ENCODE measurements at places on chromosomes 5 and 9. TPM values are rescaled to one million over a fixed set of nuclear protein-coding genes. Genes with fewer than 3 reads are reported as not detected.

PCDHA13 gene
- not detected for total RNA-seq

FGF1 gene
- total RNA-seq, result not detected

GHR gene
- total RNA-seq, result not detected

NR5A1 gene
- total RNA-seq, result not detected

PCDHGB1 gene
- total RNA-seq, result 0.17 TPM

WDR31 gene
- total RNA-seq, result 0.83 TPM

GLRX gene
- 408 TPM for total RNA-seq

NFIB gene
- total RNA-seq, result not detected

PJA2 gene
- 45.4 TPM for total RNA-seq

DNA sequence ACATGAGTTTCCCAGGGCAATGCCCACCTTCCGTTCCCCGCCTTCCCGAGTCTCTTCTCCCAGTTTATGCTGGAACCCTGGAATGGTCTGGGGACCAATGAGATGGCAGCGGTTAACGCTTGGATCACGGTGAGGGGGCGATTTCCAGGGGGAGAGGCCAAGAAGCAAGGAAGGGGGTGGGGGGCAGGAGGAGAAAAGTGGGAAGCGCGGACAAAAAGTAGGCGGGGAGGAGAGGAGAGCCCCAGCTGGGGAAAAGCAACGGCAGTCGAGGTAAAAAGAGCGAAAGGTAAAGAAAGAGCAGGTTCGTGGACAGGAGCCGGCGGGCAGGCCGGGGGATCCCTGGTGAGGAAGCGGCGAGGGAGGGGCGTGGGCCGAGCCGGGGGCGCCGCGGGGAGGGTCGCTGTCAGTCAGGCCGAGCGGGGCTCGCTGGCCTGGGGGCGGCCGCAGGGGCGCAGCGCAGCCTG is 508 bp upstream of the SNCAIP start:
- DNase-seq, result no peak

- no peak for DNase-seq
Measured at GRCh38 chr5:165722401-165722800, 2217.0 kb downstream of the MAT2B start.

GRCh38 chr5:19258686-19259085 is 729.3 kb downstream of the CDH18 start:
- DNase-seq, result no peak

- DNase-seq, result no peak
Measured at GRCh38 chr9:4741365-4742089, 525 bp upstream of the AK3 start.

GRCh38 chr9:114958021-114958843 is 27.8 kb upstream of the TNFSF8 start:
- DNase-seq, result peak; percentile 65

DNA sequence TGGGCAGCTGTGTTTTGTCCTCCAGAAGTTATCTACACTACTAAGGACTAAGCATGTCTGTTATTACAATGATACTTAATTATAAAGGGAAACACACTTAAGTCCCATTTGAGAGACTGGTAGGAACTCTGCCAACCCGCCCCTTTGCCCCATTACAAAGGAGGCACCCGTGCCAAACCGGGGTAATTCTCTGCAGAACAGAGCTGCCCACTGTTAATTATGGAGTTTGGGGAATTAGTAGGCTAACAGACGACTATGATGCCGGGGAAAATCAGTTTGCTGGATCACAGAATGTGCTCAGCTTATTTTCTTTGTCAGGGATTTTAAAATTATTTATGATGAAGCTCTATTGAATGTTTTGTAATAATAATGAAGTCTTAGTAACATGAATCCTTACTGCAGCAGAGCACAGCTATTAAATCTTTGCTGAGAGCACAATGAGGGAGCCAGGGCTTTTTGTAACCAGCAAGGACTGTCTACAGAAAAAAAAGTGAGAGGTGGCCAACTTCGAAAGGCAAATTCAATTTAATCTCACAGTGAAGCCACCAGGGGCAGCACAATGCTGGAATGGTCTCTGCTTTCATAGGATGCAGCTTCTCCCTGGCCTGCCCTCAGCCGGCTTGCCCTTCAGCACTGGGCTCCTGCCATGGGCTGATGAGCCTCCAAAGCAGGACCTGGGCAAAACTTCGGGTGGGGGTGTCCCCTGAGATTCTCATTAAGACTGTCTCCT is 134.5 kb downstream of the GNAQ start:
- no peak for DNase-seq

DNA sequence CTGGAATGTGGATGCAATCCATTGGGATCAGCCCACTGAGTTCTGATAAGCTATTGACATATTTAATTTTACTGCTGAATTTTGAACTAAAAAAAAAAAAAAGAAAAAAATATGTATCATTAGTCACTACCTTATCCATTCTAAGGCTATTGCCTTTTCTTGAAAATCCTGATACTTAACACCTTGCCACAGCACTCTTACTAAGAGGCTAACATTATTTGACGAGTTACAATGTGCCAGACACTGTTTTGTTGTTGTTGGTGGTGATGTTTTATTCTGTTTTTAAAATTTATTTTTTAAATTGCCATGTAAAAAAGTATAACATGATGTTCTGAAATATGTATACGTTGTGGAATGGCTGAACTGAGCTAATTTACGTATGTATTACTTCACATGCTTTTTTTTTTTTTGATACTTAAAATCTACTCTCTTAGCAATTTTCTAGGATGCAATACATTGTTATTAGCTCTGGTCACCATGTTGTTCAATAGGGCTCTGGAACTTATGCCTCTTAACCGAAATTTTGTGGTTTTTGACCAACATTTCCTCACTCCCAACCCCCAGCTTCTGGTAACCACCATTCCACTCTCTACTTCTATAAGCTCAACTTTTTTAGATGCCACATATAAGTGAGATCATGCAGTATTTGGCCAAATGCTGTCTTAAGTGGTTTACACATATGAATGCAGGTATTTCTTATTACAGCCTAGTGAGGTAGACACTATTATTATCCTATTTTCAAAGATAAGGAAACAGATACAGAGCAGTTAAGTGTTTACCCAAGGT is 134.8 kb upstream of the PCA3 start:
- peak; percentile 63 for DNase-seq

DNA sequence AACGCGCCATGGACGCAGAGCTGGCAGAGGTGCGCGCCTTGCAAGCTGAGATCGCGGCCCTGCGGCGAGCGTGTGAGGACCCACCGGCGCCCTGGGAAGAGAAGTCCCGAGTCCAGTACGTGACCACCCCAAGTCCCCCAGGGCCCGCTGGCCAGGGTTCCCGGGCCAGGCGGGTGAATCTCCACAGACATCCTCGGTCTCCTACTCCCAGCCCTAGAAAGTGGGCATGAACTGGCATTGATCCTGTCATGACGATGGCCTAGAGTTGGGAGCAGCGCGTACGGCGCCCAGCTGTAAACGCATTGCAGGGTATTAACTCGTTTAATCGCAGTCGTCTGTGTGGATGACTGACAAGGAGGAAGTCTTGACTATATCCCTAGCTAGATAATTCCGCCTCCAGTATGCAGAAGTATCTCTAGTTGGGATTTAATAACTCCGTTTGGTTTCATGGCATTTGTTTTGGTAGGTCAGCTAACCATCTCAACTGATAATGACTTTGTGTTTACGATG is 293 bp downstream of the CENPP start:
- no peak for DNase-seq

DNA sequence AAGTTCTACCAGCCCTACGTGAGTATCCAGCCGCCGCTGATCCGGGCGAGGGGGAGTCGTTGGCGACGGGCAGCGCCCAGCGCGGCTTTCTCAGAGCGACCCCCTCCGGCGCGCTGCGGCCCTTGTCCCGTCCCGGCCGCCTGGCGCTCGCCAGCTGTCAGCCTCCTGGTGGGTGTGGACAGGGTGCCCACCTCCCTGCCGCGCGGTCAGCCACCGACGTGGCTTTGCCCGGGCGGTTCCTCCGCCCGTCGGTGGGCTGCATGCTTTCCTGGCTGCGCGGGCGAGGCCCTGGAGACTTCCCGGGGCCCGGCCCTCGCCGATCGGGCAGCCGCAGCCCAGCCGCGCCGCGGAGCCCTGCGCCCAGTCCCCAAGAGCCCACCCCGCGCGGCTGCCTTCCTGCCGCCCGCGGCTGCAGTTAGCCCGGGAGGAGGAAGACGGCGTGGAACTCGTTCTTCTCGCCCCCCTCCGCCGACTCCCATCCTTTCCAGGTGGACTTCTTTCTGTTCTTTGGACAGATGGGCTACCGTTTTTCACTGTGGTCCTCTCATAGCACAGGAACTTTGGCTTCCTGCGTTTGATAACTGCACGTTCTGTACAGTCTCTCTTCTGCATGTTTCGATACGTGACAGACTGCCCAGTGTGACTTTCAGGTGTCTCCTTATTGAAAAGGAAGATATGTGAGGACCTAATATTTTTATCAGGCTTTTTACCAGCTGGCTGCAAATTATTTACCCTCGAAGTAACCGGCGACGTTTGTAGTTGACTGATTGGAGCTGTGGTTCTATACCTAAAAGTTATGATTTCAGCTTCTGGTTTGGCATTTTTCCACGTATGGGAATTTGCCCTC is 577 bp downstream of the AP3S1 start:
- peak; percentile 73 for DNase-seq

DNA sequence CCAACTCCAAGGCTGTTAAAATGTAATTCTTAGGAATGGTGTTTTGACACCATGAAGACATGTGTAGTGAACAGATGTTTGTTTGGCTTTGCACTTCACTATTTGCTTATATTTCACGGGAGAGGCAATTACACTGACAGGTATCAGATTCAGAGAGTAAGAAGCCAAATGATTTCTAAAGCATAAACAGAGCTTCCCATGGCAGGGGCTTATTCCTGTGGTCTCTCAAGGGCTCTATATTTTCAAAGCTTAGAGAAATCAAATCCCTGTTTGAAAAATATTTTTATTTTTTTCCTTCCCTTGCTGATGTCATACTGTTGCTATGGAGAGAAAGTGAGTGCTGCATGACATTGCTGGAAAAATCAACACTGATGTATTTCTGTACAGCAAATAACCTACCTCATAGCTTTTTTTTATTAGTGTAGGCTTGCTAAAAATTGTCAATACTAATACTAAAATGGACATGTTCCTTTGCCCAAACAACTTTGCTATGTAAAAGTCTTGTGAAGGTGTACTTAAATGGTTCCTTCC is 161.4 kb downstream of the GIN1 start:
- DNase-seq, result no peak

GRCh38 chr9:97570899-97571298 is 62.3 kb downstream of the TSTD2 start:
- no peak for DNase-seq

DNA sequence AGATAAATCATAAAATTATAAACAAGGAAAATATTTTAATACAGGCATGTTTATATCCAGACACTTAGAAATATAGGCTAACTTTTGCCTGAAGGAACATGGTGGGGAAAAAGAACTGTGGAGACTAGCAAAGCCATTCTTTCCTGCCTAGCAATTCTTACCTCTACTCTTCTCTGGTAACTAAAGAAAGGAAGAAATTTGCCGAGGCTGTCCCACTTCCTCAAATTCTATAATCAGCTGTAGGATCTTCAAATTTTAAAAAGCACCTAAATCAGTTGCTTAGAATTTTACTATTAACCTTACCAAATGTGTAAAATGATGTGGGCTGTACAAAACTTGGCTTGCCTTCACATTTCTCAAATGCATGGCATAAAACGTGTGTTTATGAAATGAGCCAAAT is 249.1 kb upstream of the SMARCA2 start:
- no peak for DNase-seq

- no peak for DNase-seq
Measured at GRCh38 chr5:16935231-16936149, 598 bp downstream of the MYO10 start.

GRCh38 chr5:166926138-166926537 is 1365.3 kb upstream of the WWC1 start:
- DNase-seq, result no peak

DNA sequence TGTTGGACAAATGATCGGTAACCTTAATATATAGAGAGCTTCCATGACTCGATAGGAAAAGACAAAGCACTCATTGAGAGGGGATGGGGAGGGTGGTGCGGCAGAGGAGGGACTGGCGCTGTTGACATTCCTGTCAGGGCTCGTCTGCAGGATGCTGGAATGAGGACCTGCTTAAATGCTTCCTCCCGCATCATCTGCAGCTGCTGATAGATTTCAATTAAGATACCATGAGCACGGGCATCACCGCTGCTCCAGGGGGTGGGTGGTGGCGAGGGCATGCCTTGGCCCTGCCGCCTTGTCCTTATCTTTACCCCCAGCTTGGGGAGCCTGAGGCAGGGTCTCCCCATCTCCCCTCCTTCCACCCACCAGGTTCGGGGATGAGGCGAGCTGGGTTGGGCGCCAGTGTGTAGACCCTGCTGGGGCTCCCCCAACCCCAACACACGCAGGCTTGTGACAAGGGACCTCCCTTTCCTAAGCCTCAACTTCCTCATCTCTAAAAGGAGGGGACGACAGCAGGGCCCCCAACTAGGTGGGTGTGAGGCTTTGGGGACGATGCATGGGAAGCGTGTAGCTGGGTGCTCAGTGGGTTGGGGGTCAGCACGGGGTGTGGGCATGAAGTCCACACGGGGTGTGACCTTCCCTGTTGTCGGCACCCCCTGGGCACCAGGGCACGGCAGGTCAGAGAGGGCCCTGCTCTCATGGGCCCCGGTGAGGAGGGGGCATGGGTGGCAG is 11.7 kb upstream of the QRFP start:
- DNase-seq, result no peak

DNA sequence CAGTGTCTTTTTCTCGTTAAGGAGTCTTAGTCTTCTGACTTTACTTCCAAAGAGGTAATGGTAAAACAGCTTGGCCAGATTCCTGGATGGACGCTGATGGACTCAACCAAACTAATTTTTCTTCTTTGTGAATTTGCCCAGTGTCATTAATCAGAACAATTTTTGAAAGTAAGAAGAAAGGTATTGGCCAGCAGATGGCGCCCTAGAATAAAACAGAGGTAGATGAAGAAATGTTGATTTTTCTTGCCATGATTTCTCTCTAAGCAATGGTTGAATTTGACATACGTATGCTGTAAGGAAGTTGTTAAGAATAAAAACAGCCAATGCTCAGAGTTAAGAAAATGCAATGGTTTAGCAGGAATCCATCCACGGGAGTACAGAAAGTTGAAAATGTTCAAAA is 500.0 kb downstream of the DIRAS2 start:
- DNase-seq, result no peak

DNA sequence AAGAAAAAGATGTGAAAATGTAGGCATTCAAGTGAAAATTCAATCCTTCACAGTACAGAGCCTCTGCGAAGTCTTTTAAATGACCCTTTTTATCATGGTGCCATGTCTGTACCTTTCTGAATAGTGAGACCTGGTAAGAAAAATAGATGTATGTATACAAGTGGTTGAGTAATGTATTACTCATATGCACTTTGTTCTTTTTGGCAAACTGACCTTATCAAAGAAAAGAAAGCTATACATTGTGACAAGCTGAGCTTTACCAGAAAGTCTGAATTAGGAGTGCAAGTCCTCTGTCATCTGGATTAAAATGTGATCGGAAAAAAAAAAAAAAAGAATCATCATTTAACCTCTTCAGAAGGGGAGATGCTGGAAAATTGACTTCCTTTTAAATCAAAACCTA is 356.4 kb upstream of the CCNH start:
- DNase-seq, result no peak

GRCh38 chr5:72248410-72248981 is 71.5 kb downstream of the MRPS27 start:
- DNase-seq, result no peak

Data from natural killer cell treated with Interleukin-12 subunit alpha and Interleukin-12 subunit beta and Interleukin-15 and Interleukin-18, amount 100 ng/mL, for 72 hours (primary cell).